ENCODE measurements at places on chromosomes 7 and 10.

GRCh38 chr7:101645951-101646350 lies 16.9 kb upstream of the MYL10 start:
- DNase-seq, result no peak

DNA sequence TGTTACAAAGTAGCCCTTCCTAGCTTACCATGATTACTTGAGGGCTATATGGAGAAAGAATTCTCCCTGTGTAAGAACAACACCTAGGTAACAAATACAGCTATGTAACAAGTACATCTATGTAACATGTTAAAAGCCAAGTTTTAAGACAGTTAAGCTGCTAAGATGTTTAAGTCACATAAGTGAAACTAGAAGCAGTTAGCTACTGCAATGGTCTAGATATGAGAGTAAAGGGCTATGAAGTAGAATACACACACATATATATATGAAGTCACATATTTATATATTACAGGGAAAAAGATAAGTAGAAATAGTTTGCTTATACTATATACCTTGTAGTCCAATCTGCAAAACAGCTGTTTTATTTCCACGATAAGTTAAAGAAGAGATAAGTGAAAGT lies 14.4 kb downstream of the POT1 start:
- no peak for DNase-seq

- DNase-seq, result no peak
Measured at GRCh38 chr10:132597654-132598053, 60.1 kb downstream of the INPP5A start.

GRCh38 chr10:9289811-9290210 lies 1235.3 kb downstream of the GATA3 start:
- DNase-seq, result no peak

GRCh38 chr10:79433324-79434222 lies 11.9 kb downstream of the ZCCHC24 start:
- no peak for DNase-seq
